ENCODE measurements at places on chromosomes 16 and 17.

DNA sequence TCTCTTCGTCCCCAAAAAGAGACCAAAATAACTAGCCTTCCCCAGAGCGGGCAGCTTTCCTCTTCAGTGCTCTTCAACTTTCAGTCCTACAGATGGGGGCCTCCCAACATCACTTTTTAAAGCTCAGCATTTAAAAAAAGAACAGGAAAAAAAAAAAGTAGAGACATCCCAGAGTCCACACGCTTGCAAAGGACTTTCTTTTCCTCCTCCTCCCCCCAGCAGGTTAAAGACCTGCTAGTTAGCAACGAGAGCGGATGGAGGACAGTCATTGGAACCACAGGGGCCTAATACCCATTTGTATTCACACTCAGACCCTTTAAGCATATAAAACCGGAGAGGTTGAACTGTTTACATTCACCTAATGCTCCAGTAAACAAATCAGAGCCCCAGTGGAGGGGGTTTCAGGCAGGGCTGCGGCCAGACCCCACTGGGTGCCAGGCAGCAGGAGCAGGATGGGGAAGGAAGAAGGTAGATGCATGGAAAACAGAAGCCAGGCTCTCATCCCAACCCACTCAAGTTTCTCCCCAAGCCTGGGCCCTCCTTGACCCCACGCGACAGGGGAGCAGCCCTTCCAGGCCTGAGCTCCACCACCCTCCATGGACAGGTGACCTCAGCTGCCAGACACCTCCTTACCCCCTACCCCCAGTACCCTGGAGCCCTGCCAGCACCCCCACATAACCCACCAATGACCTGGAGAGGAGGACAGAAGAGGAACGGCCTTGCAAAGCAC is 15.2 kb downstream of the ZFHX3 start:
- DNase-seq, result no peak

DNA sequence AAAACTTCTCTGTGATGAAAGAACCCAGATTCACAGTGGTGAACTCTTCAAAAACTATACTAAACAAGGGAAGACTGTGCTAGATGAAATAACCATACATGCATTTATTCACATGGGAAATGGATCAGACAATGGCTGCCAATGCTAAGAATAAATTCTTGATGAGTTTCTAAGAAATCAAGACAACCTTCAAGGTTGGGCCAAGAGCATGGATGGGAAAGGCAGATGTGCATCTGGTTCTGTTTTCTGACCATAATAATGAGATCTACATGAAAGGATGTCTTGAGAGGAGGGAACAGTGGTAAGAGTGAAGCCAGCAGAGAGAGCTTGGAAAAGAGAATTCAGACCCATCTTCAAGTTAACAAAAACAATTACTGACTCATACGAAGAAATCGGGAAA is 31.4 kb downstream of the ANKRD11 start:
- no peak for DNase-seq

DNA sequence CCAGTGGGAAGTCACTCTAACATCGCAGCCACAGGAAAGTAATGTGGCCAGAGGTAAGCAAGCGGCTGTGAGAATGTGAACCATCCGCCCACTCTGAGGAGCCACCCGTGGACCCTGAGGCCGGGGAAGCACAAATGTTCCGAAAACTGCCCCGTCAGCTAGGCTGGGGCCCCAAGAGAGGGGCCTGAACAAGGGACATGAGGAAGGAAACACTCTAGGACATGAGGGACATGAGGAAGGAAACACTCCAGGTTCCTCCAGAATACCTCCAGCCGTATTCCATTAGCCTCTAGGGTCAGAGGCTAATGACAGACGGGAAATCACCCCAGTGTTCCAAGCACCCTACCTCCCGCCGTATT is 317 bp downstream of the TEFM start:
- DNase-seq, result no peak

DNA sequence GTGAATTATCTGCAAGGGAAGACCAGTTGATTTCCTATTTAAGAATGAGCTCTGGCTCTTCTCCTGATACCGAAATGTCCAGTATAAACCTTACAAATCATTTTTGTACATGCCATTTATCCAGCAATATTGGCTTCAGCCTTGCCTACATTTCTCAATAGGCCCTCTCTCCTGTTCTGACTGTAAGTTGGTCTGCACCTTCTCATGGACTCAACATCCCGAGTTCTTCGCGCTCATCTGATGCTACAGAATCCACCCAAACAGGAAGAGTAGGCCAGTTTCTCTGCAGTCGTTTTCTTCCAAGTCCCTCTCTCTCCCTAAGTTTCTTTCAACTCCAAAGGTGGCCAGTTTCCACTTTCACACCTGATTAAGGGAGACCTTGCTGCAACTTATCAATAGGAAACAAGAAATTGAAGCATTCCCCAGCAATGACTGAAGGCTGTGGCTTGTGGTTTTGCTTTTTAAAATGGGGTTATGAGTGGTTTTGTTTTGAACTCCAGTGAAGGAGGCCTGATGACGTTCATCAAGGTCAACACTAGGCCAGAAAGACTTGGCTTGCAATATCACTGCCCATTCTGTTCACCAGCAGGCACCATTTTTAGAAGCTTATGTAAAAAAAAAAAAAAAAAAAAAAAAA is 383.0 kb downstream of the MAF start:
- DNase-seq, result no peak

DNA sequence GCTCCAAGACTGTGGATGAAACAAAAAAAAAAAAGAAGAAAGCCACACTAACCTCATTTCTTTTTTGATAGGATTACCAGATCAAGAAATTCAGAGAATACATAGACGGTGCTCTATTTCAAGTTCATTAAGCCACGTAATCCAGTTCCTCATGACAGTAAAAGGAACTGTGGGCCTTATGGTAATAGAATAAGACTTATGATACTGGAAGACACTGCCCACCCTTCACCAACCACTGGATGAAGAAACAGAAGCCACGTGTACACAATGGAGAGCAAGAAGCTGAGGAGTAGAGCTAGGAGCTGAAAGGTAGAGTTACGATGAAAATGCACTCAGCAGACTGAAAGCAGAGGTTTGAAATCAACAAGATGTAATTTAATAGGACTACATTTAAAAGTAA is 11.2 kb downstream of the NCBP3 start:
- no peak for DNase-seq

DNA sequence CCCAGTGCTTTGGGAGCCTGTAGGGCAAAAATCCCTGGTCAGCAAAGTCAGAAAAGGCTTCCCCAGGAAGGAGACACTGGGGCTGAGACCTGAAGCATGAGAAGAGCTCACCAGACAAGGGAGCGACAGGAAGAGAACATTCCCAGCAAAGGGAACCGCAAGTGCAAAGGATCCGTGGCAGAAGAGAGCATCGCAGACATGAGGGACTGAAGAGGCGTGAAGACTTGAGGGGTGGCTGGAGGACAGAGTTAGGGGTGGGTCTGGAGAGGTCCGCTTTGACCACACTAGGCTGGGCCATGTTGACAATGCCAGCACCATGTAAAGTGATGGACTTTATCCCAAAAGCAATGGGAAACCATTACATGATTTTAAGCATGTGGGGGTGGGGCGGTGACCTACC is 128.1 kb upstream of the IRX3 start:
- DNase-seq, result no peak

DNA sequence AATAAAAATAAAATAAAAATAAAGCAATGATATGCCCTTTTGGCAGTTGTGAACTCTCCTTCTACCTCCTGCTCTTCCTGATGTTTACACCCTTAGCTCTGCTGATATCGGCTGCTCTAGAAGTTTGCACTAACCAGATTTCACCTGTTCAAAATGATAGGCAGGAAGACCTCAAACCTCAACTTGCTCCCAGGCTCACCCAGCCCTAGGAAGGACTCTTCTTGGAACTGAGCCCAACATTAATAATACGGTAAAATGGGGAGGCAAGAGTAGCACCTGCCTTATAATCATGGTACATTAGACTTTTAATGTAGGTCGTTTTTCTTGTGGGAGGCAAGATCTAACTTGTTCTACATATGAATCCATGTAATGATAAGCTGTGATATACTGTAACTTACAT is 61.2 kb upstream of the MED13 start:
- DNase-seq, result no peak

GRCh38 chr16:57017251-57017650 is 27.9 kb downstream of the NLRC5 start:
- peak; percentile 56 for DNase-seq

GRCh38 chr17:81094509-81095382 is 59.8 kb downstream of the BAIAP2 start:
- DNase-seq, result peak; percentile 100

GRCh38 chr17:38881600-38882191 is 11.8 kb downstream of the LASP1 start:
- DNase-seq, result peak; percentile 70

DNA sequence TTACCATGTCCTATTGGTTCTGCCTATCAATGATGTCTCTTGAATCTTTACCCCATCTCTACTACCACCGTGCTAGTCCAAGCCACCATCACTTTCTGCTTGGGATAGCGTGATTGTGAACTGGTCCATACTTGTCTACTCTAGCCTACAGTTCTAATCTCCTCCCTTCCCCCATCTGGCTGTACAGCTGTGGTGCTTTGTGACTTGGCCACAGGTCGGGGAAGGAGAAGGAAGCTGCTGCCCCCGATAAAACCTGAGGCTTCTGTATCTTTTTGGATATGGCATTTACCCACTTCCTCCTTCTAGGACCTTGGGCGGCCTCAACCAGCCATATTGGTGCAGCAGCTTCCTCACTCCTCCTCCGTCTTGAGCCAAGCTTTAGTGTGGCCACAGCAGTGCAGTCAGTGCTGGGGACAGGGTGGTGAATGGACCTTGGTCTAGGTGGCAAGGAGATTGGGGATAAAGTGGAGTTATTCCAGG is 314 bp upstream of the ITGA2B start:
- DNase-seq, result no peak

GRCh38 chr17:49343273-49343672 is 18.8 kb downstream of the ZNF652 start:
- DNase-seq, result peak; percentile 91

GRCh38 chr17:15169676-15170075 is 95.5 kb downstream of the PMP22 start:
- DNase-seq, result peak; percentile 90

DNA sequence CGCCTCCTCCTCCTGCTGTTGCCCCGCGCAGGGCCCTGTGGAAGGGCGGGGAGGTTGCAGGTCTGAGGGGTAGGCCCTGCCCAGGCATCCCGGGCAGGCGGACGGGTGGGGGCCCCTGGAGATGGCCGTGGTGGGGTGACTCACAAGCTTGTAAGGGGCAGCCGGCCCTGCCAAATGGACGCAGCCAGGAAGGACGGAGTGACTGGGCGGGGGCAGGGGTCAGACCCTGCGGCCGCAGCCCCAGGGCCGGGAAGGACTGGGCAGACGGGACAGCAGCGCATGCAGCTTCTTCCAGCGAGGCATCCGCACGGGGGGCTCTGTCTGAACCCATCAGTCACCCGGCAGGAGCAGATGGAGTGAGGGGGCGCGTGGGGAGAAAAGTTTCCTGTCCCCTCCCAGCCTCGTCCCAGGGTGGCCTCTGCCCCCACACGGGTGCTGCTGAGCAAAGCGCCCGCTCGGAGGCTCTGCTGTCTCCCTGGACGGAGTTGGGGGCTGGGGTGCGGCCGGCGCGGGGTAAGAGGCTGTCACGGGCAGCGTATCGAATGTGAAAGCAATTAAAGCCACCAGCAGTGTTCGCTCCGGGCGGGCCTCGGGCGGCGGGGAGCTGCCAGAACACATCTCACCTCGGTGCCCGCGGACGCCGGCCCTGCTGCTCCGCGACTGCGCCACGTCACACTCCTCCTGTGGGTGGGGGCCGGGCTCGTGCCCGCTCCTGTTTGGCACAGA is 5.4 kb upstream of the PRR35 start:
- no peak for DNase-seq

DNA sequence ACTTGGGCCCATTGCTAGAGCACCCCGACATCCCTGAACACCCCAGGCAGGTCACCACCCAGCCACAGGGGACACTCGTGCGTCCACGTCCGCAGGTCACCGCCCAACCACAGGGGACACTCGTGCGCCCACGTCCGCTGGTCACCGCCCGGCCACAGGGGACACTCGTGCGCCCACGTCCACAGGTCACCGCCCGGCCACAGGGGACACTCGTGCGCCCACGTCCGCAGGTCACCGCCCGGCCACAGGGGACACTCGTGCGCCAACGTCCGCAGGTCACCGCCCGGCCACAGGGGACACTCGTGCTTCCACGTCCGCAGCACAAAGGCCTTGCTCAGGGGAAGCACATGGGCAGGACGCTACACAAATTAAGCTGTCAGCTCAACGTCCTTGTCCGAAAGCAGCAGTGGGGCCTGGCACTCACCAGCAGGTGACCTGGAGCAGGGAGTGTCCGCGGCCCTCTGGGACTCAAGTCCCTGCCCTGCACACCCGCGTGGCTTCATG is 17.7 kb downstream of the GALNS start:
- no peak for DNase-seq

GRCh38 chr16:17414421-17414820 is 56.3 kb downstream of the XYLT1 start:
- DNase-seq, result no peak

GRCh38 chr16:48000622-48001021 is 155.2 kb downstream of the ABCC12 start:
- DNase-seq, result no peak

GRCh38 chr16:72621651-72622050 is 426.3 kb downstream of the ZFHX3 start:
- DNase-seq, result peak; percentile 22

- no peak for DNase-seq
Measured at GRCh38 chr17:27481327-27481726, 25.1 kb downstream of the KSR1 start.

DNA sequence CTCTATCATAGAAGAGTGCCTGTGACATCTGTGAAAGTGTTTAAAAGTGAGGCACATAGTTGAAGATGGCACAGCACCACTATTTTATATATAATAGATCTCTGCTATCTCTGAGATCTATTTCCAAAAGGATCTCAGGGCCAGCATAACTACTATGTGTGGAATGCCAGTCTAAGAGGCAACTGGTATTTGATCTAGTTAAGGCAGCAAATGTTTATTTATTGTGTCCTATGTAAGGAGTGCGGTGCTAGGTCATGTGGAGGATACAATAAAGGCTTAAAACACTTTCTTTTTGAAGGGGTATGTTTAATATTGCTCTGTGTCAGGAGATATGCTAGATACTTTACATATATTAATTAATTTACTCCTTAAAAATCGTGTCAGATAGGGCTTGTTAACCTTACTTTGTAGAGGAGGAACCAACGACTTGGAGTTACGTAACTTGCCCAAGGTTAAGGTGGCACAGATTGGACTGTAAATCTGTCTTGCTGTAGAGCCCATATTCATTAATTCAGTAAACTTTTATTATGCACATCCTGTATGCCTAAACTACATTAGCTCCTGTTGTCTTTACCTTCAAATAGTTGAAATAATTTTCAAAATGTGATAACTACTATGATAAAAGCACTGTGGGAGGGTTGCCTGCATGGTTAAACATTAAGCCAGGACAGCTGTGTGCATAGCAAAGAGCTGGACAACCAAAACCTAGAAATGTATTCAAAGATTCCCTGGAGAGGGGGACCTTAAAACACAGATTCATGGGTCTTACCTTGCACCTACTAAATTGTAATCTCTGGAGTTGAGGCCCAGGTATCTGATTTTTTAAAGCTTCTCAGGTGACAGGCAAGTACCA is 83.3 kb downstream of the NLK start:
- DNase-seq, result no peak
